ENCODE measurements at places on chromosomes 2 and 18.

DNA sequence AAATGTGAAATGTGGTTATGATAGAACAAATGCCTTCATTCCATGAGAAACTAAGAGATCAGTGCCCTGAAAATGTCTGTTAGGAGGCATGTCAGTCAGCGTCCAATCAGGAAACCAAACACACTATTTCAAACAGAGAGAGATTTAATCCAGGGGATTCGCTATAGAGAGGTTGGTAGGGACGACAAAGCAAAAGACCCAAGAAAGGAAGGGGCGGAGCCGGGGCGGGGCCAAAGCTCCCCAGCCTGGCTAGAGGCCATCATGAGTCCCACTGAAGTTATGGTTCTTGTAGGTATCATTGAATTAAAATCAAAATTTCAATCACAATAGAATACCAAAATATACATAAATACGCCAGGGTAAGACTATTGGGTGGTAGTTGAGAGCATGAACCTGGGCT, 32.9 kb upstream of the RNF149 start:
- H3K27me3 ChIP-seq: no peaks in the 10 kb centered on the region
- H3K4me3 ChIP-seq: no peak overlapping the region
- H3K36me3 ChIP-seq: no peaks in the 10 kb centered on the region
- no peak overlapping the region for H3K27ac ChIP-seq
- peaks cover 15% of the 10 kb centered on the region for H3K4me1 ChIP-seq

DNA sequence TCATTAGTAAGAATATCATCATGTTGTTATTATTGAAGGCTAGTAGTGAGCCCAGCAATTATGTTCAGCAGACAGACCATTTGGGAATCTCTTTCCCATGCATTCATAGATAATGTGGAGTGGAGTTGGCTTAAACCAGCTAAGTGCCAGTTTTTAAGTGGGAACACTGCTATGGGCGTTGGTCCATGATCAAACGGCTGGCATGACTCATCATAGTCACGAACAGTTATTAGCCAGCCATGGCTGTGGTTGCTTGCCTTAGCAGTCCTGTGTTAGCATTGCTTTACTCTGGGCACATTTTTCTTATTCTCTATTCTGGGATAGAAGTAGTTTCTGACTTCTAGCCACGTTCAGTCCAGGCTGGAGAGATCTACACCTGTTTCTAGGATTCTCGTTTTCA, 17.7 kb downstream of the EIF4E2 start:
- H3K4me3 ChIP-seq: no peak overlapping the region
- no peaks in the 10 kb centered on the region for H3K4me1 ChIP-seq
- no peaks in the 10 kb centered on the region for H3K27me3 ChIP-seq
- peaks cover 83% of the 10 kb centered on the region for H3K36me3 ChIP-seq
- H3K27ac ChIP-seq: no peak overlapping the region

DNA sequence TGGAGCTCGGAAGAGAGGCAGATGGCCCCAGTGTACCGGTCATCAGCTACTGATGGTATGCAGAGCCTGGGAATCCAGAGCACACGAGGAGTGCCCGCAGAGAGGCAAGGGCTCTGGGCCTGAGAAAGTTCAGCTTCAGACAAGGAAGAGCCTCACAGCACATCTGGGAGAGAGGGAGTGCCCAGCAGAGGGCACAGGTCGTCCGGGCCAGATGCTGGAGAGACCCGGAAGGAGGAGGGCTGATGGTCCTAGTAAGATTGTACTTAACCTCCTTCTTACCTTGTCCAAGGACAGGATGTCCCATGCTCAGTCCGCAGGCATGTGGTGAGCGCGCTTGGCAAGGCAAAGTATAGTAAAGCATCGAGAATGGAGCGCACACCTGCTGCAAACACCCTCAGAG, 24.4 kb upstream of the CHMP1B start:
- no peaks in the 10 kb centered on the region for H3K27me3 ChIP-seq
- no peaks in the 10 kb centered on the region for H3K4me1 ChIP-seq
- no peak overlapping the region for H3K4me3 ChIP-seq

DNA sequence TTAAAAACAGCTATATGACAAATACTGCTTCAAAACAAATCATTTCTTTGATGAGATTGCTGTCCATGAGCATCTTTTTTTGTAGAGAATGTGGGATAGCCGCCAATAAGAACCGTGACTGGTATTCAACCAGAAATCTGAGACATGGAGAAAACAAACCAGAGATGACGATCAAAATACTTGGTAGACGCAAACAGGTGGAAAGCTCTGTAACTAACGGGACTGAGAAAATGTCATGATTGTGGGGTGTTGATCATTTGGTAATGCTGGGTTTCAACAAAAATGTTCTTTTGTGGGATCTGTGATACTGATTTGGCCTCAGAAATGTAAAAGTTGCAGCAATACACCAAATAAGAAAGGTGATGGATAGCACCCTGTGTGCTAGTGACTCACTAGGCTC, 364.8 kb downstream of the NYAP2 start:
- no peak overlapping the region for H3K4me3 ChIP-seq
- no peaks in the 10 kb centered on the region for H3K27me3 ChIP-seq
- H3K27ac ChIP-seq: no peak overlapping the region
- no peaks in the 10 kb centered on the region for H3K36me3 ChIP-seq

- H3K36me3 ChIP-seq: no peaks in the 10 kb centered on the region
- DNase-seq: no peak
- H3K4me3 ChIP-seq: no peak overlapping the region
- H3K27me3 ChIP-seq: no peaks in the 10 kb centered on the region
- no peak overlapping the region for H3K27ac ChIP-seq
These were observed 76.4 kb downstream of the SPATS2L start for GRCh38 chr2:200382874-200383273.

All from DND-41 (cell line).